ENCODE measurements at places on chromosomes 2 and 18.

DNA sequence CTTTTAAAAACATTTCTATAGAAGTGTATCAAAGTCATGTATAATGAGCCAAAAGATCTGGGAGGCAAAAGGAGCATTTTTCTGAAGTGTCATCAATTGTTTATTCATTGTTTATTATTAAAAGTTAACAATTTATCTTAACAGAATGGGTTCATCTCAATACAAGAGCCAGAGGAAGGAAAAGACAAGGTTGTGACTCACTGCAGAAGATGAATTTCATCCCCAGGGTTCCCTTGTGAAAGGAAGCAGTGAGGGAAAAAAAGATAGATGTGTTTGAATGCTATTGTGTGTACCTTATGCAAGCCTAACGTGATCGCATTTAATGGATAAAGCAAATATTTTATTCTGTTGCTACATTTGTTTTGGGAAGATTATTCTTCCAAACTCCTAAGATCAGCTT is 286.3 kb downstream of the PIEZO2 start:
- DNase-seq = no peak

GRCh38 chr2:5703166-5703565 is 11.0 kb downstream of the SOX11 start:
- no peak for DNase-seq

- no peak for DNase-seq
Observed at GRCh38 chr2:139122711-139123158, 342.5 kb upstream of the NXPH2 start.

- DNase-seq = no peak
Observed at GRCh38 chr2:44075541-44075940, 79.8 kb upstream of the LRPPRC start.

- DNase-seq = no peak
Observed at GRCh38 chr2:1755436-1756191, 11.3 kb upstream of the PXDN start.

GRCh38 chr2:60992985-60993392 is 24.5 kb upstream of the PEX13 start:
- DNase-seq = no peak

DNA sequence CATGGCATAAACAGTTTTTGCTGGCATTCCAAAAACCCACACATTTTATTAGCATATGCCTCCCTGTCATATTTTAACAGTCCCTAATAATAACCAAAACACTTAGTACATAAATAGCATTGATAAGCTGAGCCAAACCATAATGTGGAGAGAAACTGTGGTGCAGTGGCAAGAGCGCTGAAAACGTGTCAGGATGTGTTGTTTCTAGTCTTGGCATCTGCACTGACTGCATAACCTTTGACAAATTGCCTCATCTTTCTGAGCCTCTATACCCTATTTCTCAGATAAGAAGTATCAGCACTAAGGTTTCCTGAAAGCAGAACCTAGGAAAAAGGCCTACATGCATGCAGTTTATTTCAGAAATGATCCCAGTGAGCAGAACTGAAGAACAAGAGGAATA is 41.4 kb downstream of the RAD51AP2 start:
- DNase-seq = no peak

DNA sequence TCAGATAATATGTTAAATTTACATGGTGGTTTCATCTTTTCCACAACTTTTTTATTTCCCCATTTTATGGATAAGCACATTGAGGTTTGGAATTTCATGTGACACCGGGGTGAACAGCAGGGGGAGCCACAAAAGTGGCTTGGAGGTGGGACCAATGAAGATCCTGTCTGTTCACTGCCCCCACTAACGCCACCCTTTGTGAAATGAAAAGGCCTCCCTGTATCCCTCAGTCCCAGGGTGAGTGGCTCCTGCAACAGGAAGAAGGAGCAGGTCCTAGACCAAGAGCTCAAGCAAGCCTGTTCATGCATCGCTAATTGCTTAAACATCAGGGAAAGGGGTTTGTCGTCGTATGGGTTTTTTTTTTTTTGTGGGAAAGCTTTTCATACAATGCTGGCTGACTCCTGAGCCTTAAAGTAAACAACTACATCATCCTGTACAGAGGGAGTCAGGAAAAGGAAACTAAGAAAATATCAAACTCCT is 267.8 kb upstream of the EPAS1 start:
- no peak for DNase-seq

DNA sequence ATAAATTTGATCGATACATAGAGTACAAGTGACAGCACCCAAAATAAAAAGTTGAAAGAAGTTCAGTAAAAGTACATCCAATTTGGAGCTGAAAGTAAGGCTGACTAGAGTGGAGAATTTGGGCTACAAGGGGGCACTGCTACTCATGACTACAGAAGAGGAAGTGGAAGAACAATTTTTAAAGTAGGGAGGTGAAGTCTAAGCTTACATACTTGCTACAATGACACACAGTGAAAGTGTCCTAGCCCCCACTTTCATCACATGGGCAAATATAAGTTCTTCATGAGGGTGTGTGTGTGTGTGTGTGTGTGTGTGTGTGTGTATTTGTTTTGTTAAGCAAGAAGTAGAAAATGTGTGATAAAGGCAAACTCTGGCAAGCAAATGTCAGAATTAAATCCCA is 45.7 kb downstream of the MAP3K2 start:
- no peak for DNase-seq

- no peak for DNase-seq
Observed at GRCh38 chr2:230998882-230999281, 3.0 kb downstream of the SPATA3 start.

Data from LNCaP clone FGC (cell line).